ENCODE measurements at places on chromosomes 1 and 21.

DNA sequence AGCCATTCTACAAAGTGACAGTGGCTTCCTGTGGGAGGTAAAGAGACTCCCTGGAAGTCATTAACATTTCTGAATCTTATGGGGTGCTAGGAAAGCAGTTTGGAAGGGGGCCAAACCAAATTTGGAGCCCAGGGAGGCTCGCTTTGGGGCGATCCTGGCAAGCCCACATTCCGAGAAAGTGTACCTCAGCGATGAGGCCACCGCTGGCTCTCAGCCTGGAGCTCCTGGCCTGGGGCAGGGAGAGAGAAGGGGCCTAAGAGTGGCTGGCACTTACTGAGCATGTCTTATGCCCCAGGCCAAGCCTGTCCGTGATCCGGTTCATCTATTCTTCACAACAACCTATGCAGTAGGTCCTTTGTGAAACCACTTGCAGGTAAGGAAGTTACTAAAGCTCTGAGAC, 98.8 kb downstream of the CCDC185 start:
- DNase-seq: no peak

GRCh38 chr1:38239258-38239835, 192.8 kb upstream of the POU3F1 start:
- DNase-seq: no peak

DNA sequence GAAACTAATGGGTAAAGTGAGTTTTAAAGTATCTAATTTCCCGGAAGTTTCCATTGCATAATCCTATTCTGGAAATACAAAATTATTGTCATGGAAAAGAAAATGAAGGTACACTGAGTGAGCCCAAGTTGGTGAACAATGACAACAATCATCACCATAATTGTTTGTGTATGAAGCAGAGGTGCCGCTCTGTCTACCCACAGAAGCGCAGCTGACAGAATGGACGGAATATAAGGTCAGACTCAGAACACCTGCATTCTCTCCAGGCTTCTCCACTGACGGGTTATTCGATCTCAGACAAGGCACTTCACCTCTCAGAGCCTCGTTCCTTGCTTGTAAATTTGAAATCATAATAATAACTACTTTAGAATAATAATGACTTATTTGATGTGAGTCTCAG, 99.1 kb upstream of the NGF start:
- DNase-seq: no peak

DNA sequence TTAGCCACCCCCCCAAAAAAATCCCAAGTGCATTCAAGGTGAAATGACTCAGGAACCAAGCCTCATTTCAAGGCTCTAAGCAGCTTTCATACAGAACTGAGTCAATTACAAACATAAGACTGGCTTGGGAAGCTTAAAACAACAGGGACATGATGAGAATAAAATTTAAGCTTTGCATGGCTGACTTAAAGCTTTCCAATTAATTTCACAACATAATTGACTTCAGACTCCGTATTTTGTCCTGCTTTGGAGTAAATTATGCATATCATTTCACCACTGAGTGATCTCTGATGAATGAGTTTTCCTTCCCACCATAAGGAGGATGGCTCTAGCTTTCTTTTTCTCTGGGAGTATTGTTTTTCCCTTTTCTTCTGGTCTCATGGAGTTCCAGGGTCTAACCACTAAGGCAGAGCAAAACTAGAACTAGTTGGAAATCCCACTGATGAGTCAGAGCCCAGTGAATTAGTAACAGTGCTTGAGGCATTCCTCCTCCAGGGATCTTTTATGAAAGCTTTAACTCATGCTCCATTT, 72.8 kb downstream of the XCL2 start:
- no peak for DNase-seq

- DNase-seq: peak; percentile 43
Observed at GRCh38 chr1:113146242-113147072, 73.5 kb downstream of the LRIG2 start.

DNA sequence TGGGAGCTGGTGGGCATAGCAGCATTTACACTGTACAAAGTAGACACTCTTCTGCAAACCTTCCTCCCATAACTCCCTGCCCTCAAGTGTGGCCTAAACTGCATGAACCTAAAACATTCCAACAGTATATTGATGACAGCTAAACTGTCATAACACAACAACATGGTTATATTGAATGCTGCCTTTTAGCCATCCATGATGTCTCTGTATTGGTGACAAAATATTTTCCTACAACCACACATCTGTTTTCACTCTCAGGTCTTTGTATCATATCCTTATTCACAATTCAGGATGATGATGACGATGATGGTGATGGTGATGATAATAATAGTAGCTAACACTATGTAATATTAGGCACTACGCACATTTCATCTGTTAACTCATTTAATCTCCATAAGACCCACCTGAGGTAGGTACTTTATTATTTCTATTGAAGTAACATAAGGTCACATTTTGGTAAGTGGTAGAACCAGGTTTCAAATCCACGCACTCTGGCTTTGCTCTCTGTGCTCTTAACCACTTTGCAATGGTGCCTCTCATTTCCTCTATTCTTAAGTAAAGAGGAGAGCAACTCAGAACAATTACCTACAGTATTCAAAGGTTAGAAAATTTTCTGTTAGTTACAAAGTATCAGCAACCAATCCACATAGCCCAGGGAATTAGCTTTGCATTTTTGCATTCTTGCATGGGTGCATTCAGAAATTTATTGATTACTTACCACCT, 185.1 kb upstream of the LMO4 start:
- DNase-seq: no peak

DNA sequence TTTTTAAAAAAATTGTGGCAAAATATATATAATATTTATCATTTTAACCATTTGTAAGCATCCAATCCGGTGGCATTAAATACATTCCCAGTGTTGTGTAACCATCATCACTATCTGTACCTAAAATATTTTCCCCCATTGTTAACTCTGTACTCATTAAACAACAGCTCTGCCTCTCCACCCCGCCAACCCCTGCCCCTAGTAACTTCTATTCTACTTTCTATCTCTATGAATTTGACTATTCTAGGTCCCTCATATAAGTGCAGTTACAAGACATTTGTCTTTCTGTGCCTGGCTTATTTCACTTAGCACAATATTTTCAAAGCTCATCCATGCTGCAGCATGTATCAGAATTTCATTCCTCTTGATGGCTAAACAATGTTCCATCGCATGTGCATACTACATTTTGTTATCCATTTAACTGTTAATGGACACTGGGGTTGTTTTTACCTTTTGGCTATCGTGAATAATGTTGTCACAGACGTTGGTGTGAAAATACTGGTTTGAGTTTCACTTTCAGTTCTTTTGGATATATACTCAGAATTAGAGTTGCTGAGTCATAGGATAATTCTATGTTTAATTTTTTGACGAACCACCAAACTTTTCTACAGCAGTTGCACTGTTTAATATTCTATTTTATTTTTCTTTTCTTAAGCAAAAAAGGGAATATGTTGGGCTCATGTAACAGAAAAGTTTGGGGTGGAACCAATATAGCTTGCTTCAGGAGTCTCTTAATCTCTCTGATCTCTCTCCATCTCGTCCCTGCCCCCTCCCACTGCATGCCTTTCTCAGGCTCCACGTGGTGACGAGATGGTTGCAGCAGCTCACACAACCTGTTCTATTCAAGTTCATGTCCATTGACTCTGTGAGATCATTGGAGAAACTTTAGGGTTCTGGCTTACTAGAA, 25.2 kb upstream of the RCAN1 start:
- peak; percentile 11 for DNase-seq

DNA sequence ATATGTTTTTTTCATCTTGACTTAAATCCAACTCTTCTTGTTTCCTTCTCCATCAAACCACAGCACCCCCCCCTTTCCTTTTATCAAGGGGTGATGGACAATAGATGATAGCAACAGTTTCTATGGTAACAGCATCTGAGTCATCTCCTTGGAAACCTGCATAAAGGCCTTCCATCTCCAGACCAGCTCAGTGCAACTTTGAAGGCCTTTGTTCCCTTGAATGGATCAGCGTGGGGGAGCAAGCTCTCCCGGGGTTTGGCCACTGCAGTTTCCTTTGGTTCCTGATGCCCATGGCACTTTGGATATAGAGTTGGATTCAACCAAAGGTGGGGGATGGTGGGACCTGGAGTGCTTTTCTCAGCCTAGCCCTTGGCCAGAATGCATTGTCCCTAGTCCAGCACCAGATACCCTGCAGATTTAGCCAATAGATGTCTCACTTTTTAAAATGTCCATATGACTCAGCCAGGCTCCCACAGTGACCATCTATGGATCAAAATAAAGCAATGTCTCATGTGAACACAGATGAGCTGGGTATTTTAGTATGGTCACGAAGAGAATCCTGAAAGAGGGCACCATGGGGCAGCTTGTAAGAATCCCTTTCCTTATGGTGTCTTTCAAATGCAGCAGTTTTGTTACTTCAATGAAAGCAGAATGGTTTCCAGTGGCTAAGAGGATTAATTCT, 127.7 kb downstream of the SPATA46 start:
- no peak for DNase-seq

DNA sequence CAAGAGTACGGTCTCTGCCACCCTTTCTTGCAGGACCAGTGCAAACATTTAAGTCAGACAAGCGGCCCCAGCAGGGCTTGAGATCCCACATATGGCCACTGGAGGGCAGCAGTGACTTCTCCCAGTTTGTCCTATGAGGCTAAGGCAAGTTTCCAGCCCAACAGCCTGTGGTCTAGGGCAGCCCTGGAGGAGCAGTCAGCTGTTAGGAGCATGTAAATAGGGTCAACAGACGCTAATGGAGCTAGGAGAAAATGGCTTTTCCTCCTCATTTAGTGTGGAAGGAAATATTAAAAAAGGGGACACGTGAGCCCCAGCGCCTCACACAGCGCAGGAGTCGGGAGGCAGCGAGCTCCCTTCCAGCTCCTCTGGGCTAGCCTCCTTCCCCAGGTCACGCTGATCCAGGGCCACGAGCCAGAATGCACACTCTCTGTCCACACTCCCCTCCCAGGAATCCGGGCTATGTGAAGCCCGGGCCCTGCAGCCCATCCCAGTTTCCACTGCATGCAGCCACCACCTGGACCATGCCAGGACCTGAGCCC, 95.6 kb downstream of the LAMC2 start:
- peak; percentile 23 for DNase-seq

DNA sequence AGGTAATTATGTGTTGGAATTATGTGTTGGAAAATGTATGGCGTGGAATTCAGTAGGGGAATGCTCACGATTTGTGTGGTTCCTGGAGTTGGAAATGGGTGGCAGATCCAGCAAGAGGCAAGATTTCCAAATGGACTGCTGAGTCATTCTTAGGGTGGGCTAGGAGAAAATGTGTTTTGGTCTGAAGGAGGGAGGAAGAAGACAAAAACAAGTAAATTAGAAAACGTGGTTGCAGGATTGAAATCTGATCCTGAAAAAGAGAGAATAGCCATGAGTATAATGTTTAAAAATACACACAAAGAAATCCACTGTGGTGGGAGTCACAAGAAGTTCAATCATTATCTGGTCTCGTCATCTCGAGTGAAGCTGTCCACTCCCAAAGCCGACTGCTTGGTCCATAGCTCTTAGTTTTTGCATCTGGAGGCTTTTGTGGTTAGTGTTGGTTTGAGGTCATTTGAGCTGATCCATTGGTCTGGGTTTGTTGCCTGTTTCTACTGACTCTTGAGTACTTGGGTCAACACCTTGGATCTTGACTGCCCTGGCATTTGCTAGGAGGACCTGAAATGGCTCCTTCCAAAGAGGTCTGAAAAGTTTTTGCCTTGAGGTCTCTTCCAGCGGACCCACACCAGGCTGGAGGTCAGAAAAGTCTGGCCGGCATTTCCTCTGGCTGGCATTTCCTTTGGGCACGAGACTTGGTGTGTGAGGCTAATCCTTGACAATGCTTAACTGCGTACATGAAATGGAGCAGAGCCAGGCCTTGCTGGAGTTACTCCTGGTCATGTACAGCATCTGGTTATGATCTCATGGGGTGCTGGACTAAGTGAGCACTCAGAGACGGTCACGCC, 9.2 kb downstream of the MX2 start:
- no peak for DNase-seq

DNA sequence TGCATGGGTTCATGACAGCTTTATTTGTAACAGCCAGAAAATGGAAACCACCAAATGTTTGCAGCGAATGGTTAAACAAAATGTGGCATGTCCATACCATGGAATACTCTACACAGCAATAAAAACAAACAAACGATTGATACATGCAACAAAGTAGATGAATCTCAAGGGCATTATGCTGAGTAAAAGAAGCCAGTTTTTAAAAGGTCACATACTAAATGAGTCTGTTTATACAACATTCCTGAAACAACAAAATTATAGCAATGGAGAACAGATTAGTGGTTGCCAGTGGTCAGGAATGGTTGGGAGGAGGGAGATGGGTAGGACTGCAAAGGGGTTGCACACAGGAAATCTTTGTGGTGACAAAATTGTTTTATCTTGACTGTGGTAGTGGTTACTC, 202.4 kb upstream of the UBE2U start:
- no peak for DNase-seq

DNA sequence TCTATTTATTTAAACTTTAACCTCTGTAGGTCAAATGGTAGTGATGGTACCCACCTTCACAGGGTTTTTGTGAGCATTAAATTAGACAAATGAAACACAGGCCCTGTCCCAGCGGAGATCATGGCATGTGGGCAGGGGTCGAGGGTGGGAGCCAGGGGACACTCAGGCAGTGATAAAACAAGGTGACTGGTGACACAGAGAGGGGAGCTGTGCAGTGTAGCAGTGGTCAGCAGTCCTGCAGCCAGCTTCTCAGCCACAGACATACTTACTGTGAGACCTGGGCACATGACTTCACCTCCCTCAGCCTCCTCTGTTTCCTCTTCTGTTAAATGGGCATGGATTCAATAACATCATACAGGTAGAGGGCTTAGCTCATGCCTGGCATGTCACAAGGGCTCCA, 44.9 kb downstream of the SRRM1 start:
- DNase-seq: no peak

GRCh38 chr1:192654591-192655251, 18.8 kb downstream of the RGS13 start:
- no peak for DNase-seq

GRCh38 chr1:55645270-55645669, 430.1 kb upstream of the USP24 start:
- DNase-seq: no peak

- DNase-seq: no peak
Observed at GRCh38 chr21:26783466-26784195, 61.6 kb downstream of the ADAMTS1 start.

DNA sequence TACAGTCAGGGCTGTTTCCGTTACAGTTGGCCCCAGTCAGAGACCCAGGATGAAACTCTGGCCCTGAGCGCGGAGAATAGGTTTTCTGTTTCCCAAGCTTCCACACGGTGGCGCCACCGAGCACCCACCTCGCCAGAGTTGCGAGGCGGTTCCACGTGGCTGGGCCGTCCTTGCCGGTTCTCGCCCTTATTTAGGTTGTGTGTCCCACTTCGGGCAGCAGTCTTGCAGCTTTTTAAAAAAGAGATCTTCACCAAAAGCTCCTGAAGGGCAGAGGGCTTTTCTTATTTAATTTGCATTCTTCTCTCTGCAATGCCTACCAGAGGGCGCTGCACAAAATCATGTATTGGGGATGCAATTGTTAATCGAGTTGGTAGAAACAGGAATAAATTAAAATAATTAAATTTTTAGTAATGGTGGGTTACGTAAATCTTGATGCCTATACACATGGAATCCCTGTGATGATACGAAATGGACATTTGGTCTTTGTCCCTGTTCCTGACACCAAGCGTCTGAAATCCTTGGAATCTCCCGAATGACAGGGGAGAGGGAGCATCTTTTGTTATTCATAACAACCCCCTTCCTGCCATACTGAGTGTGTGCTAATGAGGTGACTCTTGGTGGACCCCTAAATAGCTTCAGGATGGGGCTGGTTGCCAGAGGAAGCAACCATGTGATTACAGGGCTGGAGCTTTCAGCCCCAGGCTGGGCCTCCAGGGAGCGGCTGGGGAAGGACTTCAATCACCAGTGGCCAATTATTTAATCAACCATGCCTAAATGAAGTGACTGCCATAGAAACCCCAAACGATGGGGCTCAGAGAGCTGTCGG, 5.6 kb upstream of the S100A7 start:
- no peak for DNase-seq

- DNase-seq: no peak
Observed at GRCh38 chr1:183432548-183432875, 14.3 kb upstream of the NMNAT2 start.
